ENCODE measurements at places on chromosomes 7 and 10.

- no peak for DNase-seq
Observed at GRCh38 chr7:27611059-27611458, 51.6 kb downstream of the HIBADH start.

DNA sequence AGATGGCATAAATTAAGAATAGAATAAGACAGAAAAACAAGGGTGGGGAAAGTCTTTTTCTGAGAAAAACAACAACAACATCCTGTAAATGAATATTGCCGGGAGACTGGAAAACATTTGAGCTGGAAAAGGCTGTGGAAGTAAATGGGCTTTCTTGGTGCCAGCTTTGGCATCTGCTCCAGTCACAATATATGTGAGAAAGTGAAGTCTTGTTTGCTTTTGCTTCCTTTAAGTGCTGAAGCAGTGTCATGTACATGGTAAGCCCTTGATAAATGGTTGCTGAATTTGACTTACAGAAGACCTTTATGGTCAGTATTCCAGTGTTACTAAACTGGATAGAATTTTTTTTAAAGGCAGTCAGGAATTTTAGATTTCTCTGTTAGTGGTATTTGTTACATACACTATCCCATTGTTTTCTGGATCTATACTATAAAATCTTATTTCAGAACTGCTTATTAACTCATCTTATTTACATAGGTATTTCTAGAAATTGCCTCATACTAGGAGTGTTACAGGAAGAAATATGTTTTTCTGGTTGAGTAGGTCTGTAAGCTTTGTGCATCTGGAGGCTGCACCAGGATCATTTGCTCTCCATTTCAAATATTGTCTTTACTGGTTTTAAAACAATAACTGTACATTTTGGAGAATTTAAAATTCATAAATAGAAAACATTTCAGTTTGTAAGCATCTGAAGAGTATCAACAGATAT, 201.7 kb upstream of the FOXP2 start:
- DNase-seq = no peak

- no peak for DNase-seq
Observed at GRCh38 chr7:7970531-7971307, 2.1 kb downstream of the GLCCI1 start.

- DNase-seq = peak; percentile 31
Observed at GRCh38 chr10:49074836-49075682, 40.3 kb downstream of the VSTM4 start.
